ENCODE measurements at places on chromosomes 13 and 19.

DNA sequence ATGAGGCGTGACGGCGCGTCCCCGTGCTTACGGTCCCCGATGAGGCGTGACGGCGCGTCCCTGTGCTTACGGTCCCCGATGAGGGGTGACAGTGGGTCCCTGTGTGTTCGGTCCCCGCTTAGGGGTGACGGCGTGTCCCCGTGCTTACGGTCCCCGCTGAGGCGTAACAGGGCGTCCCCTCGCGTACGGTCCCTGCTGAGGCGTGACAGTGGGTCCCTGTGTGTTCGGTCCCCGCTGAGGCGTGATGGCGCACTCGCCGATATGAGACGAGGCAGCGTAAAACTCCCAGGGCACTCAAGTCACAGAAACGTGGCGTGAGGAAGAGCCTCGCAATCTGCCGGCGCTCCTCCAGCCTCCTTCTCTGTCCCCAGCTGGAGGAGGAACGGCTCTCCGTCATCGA lies 20.9 kb downstream of the CFAP97D2 start:
- DNase-seq, result no peak

DNA sequence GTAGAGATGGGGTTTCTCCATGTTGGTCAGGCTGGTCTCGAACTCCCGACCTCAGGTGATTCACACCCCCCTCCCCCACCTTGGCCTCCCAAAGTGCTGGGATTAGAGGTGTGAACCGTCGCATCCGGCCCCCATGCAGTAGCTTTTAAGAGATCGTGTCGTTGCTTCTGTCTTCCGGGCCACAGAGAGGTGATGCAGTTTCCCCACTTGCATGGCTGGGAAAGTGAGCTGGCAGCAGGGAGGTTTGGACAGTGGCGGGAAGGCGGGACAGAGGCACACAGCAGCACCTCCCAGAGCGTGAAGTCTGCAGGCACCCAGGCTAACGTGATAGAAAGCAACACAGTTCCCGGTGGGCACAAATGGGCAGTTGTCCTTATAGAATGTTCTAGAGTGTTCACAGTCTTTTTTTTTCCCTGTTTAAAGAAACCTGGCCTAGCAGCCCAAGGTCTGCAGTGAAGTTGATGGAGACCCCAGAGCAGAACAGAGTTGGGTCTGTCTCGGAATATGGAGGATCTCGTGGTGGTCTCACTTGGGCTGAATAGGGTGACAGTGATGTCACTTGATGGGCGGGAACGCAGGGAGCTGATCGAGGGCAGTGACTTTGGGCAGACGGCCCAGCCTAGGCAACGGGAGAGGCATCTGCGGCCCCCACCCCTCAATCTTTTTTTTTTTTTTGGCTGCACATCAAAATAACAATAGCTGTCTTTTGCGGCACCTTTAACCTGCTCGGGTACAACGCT lies 4.9 kb downstream of the UHRF1 start:
- no peak for DNase-seq

- DNase-seq, result no peak
Observed at GRCh38 chr13:88744289-88744688, 1073.1 kb downstream of the SLITRK5 start.

- peak; percentile 33 for DNase-seq
Observed at GRCh38 chr13:41652735-41653361, 195.5 kb downstream of the RGCC start.

DNA sequence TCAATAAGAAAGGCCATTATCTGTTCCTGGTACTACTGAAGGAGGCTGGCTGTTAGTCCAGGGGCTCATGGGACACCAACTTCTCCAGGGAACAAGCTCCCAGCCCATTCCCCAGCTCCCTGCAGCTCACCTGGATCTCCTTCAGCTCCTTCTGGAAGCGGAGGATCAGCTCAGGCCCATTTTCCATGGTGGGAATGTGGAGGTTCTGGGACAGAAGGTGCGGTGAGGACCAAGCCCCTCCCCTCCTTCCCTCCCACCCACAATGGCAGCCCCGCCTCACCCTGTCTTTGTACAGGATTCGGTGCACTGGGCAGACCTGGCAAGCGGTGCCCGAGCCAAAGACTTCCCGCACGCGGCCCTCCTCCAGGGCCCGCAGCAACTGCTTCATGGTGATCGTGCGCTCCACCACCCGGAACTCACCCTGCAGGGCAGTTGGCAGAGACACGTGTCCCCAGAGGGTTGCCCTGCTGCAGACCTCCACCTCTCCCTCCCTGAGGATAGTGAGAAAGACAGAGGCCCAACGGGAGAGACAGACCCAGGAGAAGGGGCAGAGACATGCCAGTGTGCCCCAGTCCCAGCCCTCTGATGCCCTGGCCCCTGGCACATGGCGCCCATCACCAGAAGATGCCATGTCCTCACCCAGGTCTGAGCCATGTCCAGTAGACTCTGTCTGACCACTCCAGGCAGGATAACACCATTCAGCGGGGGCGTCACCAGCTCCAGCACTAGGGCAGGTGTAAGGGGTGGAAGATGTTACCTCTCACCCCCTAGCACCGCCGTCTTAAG lies 14.3 kb downstream of the BCAT2 start:
- DNase-seq, result no peak

DNA sequence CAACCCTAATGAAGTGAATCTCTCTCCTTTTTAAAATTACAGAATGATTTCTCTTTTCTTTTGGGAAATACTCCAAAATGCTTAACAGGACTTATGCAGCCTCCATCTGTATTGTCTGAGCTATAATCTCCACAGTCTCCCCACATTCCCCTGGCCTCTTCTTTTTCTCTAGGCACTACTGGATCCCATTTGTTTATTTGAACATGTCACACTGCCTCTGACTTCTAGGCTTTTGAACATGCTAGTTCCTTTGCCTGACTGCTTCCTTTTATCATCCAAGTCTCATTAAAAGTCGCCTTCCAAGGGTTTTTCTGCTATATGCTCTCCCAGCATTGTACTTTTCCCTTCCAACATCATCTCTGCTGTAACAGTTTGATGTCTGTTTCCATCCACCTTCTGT lies 548.7 kb downstream of the PCDH9 start:
- no peak for DNase-seq

- no peak for DNase-seq
Observed at GRCh38 chr19:16258440-16258903, 60.8 kb downstream of the AP1M1 start.

GRCh38 chr19:58009666-58010301 lies 7.2 kb upstream of the ZNF606 start:
- DNase-seq, result peak; percentile 32

DNA sequence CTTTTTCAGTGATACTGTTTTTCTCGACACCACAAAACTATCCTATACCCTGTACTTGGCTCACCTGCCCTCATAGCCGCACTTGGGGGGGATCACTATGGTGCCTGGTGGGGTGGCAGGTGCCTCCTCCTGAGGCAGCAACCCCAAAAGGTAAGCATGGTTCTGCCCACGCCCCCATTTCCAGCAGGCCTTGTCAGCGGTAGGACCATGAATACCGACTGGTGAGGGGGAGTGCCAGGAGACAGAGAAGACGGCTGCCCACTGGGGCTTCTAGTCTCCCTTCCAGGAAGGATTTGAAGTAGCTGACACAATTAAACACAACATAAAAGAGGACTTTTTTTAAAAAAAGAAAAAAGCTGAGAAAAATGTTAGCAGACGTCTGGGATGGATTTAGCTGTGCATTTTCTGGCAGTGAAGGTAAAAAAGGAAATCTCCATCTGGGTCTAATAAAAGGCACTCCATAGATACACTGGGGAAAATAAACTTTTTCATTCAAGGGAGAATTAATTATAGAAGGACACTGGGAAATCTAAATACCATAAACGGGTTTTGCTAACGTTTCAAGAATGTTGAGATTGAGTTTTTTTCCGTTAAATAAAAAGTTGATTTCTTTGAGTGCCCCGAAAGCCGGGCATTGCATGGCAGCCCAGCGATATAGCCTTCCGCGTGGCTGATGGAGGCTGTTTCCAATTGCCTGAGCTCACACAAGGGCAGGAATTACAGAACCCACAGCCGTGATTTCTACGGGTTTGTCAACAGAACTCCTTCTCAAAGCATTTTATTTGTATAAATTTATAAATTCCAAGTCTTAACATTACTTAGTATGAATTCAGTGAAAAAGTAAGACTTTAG lies 45.1 kb downstream of the ATP11A start:
- no peak for DNase-seq

DNA sequence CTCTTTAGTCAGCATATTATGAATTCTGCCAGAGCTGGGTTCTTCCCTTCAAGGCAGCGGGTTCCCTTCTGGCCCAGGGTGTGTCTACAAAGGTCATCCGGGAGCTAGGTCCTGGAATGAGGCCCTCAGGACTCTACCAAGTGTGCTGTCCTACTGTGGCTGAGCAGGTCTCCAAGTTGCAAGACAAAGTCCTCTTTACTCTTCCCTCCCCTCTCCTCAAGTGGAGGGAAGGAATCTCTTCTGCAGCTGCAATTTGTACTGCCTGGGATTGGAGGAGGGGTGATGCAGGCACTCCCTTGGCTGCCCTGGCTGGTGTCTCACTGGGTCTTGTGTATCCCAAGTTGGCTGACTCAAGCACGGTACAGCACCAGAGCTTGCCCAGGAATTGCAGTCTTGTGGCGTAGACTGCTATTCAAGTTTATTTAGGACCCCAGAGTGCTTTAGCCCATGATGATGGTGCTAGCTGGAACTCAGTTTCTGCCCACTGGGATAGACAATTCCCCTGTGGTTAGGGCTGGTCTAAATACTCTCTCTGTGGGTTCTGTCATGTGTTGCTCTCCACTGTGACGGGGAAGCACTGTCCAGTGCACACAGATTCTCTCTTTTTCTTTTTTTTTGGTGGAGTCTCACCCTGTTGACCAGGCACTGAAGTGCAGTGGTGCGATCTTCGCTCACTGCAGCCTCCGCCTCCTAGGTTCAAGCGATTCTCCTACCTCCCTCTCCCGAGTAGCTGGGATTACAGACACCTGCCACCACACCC lies 28.5 kb downstream of the RFC3 start:
- DNase-seq, result no peak

- DNase-seq, result no peak
Observed at GRCh38 chr13:113577881-113578435, 6.6 kb upstream of the TFDP1 start.

GRCh38 chr13:106041445-106041844 lies 494.0 kb downstream of the EFNB2 start:
- DNase-seq, result no peak

DNA sequence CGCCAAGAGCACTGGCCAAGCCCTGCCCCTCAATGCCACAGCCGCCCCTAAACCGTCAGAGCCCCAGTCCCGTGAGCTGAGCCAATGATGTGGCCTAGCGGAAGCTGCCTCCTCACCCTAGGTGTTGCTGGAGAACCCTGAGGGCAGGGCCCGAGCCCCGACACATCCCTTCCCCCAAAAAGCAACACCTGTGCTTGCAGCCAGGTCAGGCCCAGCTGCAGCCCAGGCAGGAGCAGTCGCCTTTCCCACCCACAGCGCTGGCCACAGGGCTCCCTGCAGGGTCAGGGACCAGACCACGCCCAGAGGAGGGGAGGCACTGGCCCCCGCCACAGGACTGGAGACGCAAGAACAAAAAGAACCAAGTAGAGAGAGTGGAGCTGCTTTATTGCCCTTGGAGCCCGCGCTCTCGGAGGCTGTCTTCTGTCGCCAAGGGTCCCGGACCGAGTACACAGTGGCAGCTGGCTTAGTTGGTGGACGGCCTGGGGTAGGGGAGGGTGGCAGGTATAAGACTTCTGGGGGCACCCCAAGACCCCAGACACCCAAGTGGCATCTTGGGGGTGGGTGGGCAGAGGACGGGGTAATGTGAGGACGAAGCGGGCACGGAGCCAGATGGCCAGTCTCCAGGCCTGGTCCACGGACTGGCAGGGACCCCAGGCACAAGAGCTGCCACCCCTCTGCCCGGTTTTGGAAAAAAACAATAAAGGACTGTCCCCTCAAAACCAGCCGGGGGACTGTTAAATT lies 3.3 kb downstream of the P2RY11 start:
- DNase-seq, result no peak

DNA sequence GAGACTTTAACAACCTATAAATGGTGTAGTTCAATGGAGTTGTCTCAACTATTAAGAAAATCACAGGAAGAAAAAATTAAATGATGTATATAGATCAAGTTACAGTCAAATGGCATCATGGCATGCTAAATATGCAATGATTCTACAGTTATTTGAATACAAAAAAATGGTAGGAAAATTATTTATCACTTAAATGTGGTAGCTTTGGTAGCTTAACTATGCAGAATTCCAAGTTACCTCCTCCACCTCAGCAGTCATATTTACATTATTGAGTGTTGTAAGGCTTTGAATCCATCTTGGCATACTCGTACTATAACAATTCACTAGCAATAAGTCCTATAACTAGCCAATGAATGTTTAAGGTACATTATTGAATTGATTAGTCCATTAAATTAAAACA lies 36.8 kb downstream of the CAB39L start:
- DNase-seq, result no peak

DNA sequence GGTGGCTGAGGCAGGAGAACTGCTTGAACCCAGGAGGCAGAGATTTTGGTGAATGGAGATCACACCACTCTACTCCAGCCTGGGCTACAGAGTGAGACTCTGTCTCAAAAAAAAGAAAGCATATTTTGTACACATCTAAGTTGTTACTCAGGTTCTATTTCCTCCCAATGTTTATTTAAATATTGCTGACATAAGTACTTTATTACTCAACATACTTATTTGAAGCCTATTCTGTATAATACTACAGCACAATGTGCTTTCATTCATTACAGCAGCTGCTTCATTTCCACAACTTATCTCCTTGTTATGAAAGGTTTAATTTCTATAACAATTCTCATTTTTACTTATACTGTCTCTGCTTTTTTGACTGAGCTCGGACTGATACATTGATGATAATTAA lies 495.7 kb downstream of the SLITRK1 start:
- DNase-seq, result no peak
